ENCODE measurements at places on chromosomes 11 and 22.

DNA sequence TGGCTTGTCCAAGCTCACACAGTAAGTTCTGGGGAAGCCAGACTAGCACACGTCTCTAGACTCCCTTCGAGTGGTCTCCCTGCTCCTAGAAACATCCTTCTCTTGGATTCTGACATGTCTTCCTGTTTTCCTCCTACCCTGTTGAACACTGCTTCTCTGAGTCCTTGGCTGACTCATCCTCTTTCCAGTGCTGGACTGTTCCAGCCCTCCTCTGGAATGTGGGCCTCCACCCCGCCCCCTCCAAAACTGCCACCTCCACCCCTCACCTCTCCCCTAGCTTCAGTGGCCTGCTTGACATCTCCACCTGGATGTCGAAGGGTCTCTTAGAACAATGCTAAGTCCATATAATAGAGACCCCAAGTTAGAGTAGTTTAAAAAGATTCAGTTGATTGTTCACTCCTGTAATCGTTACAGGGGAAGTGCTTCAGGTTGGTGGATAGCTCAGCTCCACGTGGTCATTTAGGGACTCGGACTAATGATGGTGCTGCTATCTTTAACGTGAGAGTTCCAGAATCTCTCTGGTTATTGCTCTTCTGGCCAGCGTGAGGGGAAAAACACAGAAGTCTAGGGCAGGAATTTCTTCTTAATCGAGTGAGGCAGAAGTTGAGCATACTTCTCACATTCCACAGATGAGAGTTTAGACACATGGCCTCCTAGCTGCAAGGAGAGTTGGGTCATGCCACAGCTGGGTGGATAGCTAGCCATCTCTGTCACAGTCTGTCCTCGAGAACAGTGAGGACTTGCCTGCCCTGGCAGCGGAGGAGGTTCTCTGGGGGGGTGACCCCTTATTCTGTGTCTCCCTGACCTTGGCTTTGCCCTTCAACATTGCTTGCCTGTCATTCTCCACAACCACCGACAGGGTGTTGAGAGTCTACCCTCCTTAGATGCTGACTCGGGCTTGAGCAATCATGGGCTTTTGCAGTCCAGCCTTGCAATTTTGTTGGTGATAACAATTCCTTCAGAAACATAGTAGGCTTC lies 4.7 kb upstream of the C11orf96 start:
- DNase-seq = no peak

GRCh38 chr11:2473361-2474058 lies 28.7 kb downstream of the KCNQ1 start:
- DNase-seq = no peak

GRCh38 chr22:20567993-20568417 lies 60.6 kb downstream of the MED15 start:
- DNase-seq = no peak

GRCh38 chr11:19625438-19625837 lies 87.2 kb upstream of the NAV2 start:
- no peak for DNase-seq

- DNase-seq = no peak
These were observed 18.1 kb downstream of the CECR2 start for GRCh38 chr22:17387356-17387755.

DNA sequence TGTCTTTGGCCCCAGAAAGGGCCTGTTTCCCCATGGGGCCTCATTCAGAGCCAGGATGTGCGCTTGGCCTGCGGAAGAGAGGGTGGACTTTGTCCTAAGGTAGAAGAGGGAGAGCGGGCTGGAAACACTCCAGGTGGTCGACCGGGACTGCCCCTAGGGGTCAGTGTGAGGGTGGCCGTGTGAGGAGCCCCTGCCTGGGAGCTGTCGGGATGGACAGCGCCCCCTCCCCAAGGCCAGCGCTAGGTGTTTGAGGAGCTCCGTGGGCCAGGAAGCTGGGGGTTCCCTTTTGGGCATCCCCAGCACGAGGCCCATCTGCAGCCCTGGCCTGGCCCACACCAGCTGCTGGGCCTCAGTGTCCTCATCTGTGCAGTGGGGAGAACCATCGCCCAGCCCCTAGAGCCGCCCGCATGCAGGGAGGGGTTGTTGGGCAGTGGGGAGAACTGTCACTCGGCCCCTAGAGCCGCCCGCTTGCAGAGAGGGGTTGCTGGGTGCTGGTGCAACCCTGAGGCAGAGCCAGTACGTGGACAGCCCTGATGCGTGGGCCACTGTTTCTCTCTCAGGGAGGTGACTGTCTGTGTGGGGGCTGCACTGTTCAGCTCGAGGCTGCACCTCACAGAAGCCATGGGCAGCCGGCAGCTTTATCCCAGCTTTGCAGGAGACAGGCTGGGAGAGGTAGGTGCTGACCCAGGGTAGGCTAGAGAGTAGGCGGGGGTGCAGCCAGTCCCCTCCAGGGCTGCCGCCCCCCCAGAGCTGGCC lies 1319.9 kb downstream of the BRD1 start:
- DNase-seq = no peak

- DNase-seq = no peak
These were observed 144.4 kb downstream of the NCAM1 start for GRCh38 chr11:113105592-113105991.

DNA sequence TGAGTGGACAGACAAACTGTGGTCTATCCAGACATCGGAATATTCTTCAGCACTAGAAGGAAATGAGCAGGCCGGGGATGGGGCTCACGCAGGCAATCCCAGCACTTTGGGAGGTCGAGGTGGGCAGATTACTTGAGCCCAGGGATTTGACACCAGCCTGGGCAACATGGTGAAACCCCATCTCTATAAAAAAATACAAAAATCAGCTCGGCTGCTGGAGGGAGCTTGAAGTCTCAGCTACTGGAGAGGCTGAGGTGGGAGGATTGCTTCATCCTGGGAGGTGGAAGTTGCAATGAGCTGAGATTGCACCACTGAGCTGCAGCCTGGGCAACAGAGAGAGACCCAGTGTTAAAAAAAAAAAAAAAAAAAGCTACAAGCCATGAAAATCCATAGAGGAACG lies 8.0 kb upstream of the CTSD start:
- DNase-seq = no peak

GRCh38 chr22:34017205-34017604 lies 96.9 kb upstream of the LARGE1 start:
- DNase-seq = no peak

DNA sequence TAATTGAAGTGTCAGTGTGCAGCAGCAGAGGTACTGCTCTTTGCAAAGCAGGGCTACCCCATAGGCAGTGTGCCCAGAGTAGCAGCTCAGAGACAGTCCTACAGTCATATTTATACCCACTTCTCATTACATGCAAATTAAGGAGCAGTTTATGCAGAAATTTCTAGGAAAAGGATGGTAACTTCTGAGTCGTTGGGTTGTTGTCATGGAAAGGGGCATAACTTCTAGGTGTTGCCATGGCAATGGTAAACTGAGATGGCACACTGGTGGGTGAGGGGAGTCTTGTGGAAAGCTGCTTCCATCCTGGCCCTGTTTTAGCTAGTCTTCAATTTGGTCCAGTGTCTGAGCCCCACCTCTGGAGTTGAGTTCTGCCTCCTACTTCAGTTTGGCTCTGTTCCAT lies 77.4 kb downstream of the MN1 start:
- DNase-seq = no peak

DNA sequence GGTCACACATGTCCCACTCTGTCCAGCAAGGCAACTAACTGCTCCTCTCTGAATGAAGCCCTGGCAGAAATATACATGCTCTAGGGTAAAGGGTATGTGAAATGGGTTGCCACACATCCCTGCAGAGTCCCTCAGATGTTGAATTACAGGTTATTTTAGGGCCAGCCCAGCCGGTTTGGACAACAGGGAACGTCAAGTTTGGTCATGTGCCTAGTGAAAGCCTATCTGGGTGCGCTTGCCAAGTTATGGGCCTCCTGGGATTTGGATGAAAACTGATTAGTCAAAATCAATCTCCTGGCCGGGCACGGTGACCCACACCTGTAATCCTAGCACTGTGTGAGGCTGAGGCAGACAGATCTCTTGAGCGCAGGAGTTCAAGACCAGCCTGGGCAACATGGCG lies 10.4 kb downstream of the AP1B1 start:
- DNase-seq = no peak

DNA sequence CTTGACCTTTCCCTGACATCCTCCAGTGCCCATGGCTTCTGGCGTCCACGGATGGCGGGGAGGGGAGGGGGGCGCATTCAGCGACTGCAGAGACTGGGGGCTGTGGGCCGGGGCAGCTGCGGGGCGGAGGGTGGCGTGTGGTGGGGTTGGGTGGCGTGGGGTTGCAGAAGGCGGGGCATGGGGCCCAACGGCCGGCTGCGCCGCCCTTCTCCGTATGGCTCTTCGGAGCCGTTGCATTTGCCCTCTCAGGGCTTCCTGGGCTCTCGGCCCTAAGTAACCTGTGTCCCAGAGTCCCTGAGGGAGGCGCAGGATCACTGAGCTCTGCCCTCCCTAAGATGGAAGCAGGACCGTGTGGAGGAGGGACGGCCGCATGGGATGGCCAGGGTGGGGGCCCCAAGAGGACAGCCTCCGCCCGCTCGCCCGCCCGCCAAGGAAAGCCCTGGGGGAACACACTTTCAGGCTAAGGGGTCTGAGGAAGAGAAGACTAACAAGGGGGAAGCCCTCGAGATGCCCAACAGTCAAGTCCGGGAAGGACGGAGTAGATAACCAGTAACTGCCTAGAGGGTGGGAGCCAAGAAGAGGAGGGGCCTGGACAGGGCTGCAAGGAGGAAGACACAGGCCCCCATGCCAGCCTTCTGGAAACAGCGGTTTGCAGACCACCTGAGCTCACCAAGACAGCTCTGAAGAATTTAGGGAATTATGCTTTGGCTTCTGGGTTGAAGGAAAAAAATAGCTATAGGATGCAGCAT lies 9.2 kb upstream of the AIFM3 start:
- no peak for DNase-seq

- DNase-seq = no peak
These were observed 12.1 kb downstream of the FAM118A start for GRCh38 chr22:45321827-45322226.

- no peak for DNase-seq
These were observed 19.0 kb downstream of the OR52B2 start for GRCh38 chr11:6151117-6151516.

DNA sequence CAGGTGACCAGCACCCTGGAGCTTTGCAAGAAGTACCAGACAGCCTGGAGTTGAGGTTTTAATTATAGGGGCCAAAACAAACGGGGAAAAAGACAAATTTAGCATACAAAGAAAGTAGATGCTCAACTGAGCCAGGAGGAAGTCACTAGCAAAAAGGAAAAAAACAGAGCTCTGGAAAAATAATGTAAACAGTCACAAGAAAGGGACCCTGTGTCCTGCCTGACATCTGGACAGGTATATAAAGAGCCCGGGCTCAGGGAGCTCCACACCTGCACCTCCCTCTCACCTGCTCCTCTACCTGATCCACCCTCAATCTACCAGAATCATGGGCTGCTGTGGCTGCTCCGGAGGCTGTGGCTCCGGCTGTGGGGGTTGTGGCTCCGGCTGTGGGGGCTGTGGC lies at the start of gene KRTAP5-10:
TSS of gene KRTAP5-10 (plus strand) at position 301 of the 400 bp plus-strand sequence. CDS start at position 326, 25 bp downstream.
- DNase-seq = no peak

DNA sequence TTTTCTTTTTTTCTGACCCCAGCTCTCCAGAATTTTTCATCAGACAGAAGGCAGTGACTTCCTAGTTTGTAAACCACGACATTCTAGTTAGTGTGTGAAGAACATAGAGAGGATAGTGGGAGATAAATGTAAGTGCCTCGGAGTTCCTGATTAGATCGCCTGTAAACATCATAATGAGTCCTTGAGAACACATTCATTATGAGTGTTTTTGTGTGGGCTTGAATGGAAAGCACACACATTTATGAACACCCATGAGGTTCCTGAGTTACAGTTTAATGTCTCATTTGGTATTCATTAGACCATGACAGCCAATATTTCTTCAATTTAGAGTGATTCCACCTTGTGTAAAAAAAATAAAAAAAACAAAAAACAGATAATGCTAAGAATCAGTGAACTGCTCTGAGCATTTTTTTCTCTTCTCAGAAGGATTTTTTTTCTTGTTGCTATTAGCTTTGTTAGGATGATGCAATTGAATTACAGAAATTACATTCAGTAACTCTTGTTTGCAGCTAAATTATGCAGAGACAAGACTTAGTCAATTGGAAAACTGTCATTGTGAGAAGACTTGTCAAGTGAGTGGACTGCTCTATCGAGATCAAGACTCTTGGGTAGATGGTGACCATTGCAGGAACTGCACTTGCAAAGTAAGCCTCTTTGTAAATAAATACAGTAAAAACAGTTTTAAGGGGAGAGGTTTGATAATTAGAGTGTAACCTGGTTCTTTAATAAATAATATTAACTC lies 257.6 kb downstream of the NELL1 start:
- no peak for DNase-seq

Data from NCI-H1694 treated with DMSO at 0.1 percent for 48 hours (cell line).